Kidney glomerular epithelial cell (primary cell): ENCODE measurements at places on chromosomes 13 and 19.
A peak's percentile ranks its signal among the peaks of the same experiment; 100 is the strongest.

DNA sequence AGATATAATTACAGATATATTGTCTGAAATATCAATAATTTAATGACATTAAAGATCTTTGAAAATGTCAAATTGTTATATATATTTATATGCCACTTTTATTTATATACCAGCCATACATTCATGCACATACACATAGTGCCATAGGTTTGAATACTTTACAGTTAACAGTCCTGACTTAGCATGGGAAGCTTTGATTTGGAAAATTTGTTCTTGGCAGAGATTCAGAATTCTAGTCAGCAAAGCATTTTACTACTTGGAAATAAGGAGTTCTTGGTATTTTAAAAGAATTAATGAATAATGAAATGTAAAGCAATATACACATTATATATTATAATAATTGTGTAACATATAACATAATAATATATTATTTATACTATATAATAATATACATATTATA is 277.0 kb upstream of the PCDH20 start:
- DNase-seq, result no peak

GRCh38 chr13:32147976-32148375 is 116.4 kb downstream of the FRY start:
- DNase-seq, result no peak

GRCh38 chr13:94914895-94915294 is 202.6 kb upstream of the SOX21 start:
- no peak for DNase-seq

DNA sequence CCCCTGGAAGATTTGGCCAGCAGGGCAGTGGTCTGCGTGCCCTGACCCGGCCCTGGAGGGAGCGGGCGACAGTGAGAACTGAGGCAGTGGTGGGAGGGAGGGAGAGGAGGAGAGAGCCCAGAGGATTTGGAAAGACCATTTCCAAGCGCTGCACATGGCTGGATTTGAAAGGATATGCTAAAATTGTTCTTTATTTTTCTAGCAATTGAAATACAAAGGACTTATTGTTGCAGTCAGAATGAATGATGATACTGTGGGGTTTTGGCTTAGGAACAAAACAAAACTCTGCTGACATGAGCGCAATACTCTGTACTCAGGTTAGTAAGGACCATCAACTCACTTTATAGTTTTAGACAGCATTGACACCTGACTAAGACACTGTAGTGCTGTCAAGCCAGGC is 69.5 kb downstream of the TNFRSF19 start:
- DNase-seq, result no peak

DNA sequence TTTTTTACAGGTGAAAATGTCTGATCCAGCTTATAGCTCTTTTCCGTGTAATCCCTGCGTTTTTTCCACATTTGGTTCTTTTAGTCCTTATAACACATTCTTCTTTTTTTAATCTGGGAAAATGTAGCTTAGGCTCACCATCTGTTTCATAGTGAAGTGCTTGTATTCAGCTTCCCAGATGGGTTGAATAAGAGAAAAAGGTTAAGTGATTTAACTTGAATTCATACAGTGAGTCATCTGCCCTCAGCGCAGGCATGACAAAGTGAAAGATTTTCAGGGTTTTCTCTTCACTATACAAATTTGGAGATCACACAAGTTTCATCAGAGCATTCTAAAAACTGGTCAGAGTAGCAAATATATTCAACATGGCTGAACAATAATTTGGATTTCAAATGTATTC is 224.8 kb downstream of the SPRY2 start:
- peak; percentile 10 for DNase-seq

GRCh38 chr19:54871696-54872095 is 2.3 kb upstream of the FCAR start:
- DNase-seq, result no peak

- no peak for DNase-seq
Observed at GRCh38 chr13:51673165-51673564, 88.9 kb downstream of the WDFY2 start.

- no peak for DNase-seq
Observed at GRCh38 chr19:40466219-40466984, 399 bp upstream of the SPTBN4 start.

GRCh38 chr19:2363419-2363818 is 3.4 kb downstream of the TMPRSS9 start:
- no peak for DNase-seq

DNA sequence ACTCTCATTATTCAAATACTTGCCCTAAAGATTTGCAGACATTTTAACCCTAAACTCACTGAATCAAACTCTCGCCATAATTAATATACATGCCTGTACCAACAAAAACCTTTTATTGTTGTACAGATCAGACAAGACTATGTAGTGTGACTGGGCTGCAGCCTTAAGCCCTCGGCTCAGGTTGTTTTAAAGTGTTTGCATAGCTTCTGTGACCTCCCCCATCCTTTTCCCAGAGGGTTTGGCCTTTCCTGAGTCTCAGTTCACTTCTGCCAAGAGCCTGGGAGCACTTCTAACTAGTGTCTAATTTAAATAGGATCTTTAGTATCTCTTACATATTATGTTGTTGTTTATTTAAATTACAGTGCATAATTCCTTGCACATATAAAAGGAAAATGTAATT is 158.2 kb downstream of the HS6ST3 start:
- no peak for DNase-seq

DNA sequence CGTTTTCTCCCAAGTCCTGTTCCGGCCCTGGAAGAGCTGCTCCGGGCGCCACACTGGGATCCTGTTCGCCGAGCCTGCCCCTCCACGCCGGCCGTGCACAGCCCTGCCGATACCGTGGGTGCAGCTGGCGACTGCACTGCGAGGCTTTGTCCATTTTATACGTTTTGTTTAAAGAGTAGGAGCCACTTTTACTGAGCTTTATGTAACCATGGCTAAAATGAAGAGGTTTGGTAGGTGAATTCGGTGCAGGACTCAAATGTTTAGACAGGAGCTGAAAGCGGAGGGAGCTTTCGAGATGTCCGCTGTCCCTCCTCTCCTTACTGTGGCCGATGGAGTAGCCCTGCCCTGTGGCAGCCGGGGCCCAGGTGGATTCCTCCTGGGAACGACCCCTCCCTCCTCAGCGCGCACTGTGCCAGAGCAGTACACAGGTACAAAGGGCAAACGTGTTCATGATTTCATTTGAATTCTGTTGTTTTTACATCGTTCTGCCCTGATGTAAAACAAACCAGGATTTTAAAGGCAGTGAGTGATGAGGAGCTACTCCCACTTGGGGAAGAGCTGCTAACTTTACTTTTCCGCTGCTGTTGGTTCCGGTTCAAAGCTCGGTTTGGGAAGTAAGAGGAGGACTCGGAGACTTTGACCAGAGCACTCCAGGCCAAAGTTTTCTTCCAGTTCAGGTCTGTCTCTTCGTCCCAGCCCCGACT is 1.7 kb downstream of the COL4A2 start:
- no peak for DNase-seq

- no peak for DNase-seq
Observed at GRCh38 chr19:41288673-41289530, 21.1 kb upstream of the CCDC97 start.

GRCh38 chr13:42821437-42821836 is 40.1 kb downstream of the FAM216B start:
- DNase-seq, result no peak

DNA sequence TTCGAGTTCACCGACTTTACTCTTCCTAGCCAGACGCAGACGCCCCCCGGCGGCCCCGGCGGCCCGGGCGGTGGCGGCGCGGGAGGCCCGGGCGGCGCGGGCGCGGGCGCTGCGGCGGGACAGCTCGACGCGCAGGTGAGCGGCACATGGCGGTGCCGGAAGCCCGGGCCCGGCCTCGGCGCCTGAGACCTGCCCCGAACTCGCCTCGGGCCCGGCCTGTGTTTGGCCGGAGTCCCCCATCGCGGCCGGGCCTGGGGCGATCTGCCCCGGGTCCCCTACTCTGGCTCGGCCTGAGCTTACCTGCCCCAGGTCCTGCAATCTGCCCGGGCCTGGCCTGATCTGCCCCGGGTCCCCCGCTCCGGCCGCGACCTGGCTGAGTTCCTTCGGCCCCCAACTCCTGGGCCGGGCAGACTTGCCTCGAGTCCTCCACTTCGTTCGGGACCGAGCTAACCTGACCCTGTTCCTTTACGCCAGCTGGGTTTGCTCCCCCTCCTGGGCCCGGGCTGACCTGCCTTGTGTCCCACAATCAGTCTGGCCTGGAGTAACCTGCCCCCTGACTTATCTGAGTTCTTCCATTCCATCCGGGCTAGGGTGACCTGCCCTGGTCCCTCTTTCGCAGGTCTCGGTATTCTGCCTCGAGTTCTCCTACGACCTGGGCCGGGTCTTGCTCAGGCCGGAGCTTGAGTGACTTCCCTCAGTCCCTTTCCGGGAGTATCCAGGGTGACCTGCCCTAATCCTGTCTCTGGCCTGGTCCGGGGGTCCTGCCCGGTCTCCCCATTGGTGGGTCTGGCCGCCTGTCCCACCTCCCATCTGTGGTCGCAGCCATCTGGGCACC is 764 bp downstream of the UPF1 start:
- no peak for DNase-seq

- DNase-seq, result no peak
Observed at GRCh38 chr19:900302-901111, 7.2 kb downstream of the RNU6-9 start.

GRCh38 chr19:2464389-2464788 is 7.6 kb upstream of the LMNB2 start:
- DNase-seq, result no peak

GRCh38 chr13:98466634-98467236 is 110.2 kb downstream of the STK24 start:
- DNase-seq, result no peak

DNA sequence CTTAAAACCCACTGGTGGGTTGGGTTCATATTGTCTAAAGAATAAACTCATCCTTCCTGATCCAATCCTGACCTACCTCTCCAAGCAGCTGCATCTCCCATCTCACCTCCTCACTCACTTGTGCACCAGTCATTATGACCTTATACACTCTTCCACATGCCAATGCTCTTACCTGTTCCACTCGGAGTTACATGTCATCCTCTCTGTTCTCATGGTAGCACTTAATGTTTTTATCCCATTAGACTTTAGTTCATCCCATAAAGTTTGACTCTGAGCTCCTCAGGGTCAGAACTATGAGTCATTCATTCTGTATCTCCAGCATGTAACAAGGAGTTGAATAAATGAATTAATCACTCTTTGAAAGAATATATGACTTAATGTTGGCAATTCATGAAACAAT is 330.2 kb downstream of the KLF12 start:
- DNase-seq, result peak; percentile 31

DNA sequence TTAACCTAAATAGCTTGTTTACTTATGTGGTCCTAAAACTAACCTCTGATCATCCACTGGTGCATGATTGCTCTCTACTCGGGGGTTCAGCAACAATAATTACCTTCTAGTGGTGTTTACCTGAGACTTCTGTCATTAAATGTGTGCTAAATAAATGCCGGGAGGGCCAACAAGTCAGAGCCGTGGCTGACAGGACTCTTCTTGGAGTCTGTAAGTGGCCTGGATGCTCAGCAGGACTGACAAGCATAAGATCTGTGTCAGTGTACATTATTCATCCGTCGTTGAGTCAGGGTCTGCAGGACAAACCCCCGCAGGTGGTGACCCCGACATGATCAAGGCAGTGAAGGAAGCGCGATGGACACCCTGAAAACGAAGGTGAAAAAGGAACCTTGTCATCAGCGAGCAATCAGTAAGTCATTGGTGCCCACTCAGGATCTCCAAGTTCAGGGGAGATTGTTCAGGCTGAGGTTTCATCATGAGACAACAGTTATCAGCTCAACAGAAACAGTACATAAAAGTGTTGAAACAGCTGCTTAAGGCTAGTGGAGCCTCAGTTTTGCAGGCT is 1466.9 kb downstream of the UQCRFS1 start:
- no peak for DNase-seq

DNA sequence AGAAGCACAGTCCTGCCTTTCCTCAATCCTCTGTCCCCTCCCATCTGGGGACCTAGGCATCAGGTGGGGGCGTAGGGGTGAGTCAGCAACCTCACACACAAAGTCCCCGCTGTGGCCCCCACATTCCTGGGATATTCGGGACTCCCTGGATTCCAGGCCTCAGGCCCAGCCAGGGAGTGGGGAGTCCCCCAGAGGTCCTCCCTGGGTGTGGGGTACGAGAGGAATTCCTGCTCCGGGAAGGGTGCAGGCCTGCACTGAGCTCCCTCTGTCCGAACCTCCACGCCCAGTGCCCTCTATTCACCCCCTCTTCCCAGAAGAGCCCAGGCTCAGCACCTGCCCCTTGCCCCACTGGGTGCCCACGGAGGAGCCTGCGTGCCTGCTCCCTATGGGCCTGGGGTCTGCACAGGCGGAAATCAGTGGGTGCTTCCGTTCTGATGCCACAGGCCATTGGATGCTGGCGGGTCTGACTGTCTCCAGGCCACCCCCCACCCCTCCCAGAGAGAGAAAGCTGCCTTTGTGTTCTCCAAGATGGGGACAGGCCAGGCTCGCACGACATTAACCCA is 3.4 kb downstream of the CADM4 start:
- no peak for DNase-seq

GRCh38 chr13:85974608-85975366 is 175.6 kb upstream of the SLITRK6 start:
- peak; percentile 32 for DNase-seq

DNA sequence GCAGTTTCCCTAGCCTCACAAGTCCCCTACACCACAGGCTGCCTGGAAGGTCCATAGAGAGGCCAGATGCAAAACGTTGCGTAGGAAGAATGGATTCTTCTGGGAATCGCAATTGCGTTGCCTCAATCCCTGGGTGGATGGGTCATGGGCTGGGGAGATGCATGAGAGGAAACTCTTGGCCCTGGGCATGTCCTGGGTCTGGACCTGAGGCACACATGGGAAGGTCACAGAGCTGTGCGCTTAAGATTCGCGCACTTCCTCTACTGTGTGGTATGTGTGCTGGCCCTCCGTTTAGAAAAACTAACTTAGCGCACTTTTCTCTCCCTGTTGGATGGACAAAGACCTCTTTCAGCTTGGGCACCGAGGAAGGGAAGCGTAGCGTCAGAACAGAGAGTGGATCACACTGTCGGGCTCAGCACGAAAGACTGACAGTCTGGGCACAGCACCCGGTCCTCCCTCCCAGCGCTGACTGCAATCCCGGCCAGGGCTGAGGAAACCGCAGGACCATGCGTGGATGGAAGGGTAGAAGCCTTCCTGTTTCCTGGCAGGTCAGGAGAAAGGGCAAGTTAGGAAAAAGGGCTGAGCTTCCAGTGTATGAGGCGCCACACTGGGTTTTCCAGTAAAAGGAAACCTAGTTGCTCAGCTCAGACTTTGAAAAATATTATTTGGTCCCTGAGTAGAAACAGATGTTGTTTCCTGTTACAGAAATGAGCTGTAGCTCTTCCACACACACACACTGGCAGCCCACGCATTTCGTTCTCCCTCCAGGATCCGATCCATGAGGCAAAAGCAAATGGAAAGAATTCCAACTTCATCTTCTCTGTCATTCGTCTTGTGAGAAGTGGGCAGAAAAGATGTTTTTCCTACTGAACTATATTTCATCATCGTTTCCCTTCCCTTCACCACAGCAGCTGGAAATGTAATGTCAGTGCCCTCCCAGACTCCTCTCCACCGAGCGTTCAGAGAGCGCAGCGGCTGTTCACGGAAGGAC is 86.0 kb downstream of the ING1 start:
- DNase-seq, result no peak

- peak; percentile 72 for DNase-seq
Observed at GRCh38 chr13:98507282-98507797, 69.6 kb downstream of the STK24 start.

GRCh38 chr13:75341028-75341427 is 140.9 kb downstream of the TBC1D4 start:
- DNase-seq, result no peak
